Breast epithelium (tissue), 4 donors: ENCODE measurements at places on chromosomes 11 and 22.

DNA sequence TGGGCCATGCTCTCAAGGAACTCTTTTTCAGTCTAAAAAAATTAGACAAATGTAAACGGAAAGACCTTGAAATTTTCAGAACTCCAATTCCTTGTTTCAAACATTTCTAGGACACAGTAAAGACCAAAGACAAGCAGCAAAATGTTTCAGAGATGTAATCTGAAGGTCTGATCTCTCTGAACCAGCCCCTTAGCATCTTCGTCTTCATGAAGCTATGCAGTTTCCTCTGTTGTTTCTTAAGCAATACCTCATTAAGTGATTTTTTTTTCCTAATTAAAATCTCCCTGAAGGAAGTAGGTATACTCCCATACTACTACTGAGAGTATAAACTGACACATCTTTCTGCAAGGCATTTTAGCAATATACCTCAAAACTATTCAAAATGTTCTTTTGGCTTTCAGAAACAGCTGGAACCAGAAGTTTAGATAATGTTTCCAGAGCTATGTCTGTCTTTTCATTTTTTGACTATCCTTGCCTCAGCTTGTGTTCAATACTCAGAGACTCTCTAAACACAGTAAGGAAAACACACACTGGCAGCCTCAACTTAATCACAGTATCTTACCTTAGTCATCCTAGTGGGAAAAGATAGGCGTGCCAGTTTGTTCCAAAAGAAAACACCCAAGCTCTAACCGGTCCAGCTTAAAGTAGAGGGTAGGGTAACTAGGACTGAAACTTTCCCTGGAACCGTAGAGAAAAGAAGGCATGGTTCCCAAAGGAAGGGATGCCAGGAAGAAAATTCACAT lies 25.1 kb downstream of the SBF2 start:
- no peaks in the 10 kb centered on the region for H3K36me3 ChIP-seq
- DNase-seq, result no peak
- H3K27ac ChIP-seq, result no peak overlapping the region
- no peaks in the 10 kb centered on the region for H3K4me1 ChIP-seq
- H3K27me3 ChIP-seq, result no peaks in the 10 kb centered on the region

- no peak for DNase-seq
- no peaks in the 10 kb centered on the region for H3K36me3 ChIP-seq
- no peaks in the 10 kb centered on the region for H3K4me1 ChIP-seq
- H3K27ac ChIP-seq, result no peak overlapping the region
Observed at GRCh38 chr11:60631944-60632343, 67.5 kb upstream of the MS4A8 start.

GRCh38 chr11:58525037-58525614 lies 17.2 kb upstream of the OR5B21 start:
- H3K27me3 ChIP-seq, result no peaks in the 10 kb centered on the region
- H3K36me3 ChIP-seq, result no peaks in the 10 kb centered on the region
- H3K4me3 ChIP-seq, result no peak overlapping the region

GRCh38 chr11:101508370-101508769 lies 75.4 kb downstream of the TRPC6 start:
- H3K27ac ChIP-seq, result no peak overlapping the region
- H3K36me3 ChIP-seq, result no peaks in the 10 kb centered on the region
- no peaks in the 10 kb centered on the region for H3K4me1 ChIP-seq
- no peaks in the 10 kb centered on the region for H3K27me3 ChIP-seq
- H3K4me3 ChIP-seq, result no peak overlapping the region

DNA sequence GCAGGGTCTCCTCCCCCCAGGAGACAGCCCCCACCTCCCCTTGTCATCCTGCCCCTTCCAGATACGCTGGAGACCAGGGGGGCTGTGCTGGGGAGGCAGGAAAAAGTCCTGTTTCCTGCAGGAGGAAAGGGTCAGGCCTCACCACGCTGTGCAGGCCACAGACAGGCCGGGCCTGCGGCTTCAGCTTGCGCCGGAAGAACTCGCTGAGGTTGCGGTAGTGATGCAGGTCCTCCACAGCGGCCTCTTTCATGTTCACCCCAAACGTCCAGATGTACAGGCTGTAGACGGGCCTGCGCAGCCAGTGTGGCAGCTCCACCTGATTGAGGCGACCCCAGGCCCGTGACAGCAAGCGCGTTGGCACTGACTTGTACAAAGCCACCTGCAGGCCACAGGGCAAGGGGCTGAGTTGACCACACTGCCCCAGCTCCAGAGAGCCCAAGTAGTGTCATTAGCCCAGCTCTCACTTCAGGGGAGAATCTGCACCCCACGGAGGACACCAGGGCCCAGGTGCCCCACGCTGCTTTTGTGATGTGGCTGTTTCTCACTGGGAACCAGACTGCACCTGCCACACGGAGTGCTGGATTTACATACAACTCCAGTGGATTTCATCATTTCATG lies 40.4 kb downstream of the PISD start:
- H3K36me3 ChIP-seq, result peaks cover 3% of the 10 kb centered on the region
- no peak for DNase-seq
- H3K4me1 ChIP-seq, result peaks cover 3% of the 10 kb centered on the region

DNA sequence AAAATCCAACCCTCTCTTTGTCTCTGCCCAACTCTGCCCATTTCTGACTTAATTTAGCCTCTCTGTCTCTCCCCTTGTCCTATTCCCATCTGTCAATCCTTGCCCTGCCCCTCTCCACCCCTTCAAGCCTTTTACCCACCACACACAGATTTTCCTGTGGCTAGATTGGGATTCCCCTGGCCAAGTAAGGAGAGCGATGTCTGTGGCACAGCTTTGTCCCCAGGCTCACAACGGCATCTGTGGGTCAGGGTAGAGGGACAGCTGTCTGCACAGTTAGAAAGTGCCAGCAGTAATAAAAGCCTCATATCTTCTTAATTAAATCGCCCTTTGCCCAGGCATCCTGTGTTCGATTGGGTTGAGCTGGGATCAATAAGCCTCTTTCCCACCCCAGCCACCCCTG lies 1.3 kb upstream of the KCNC1 start:
- H3K27me3 ChIP-seq, result peaks cover 10% of the 10 kb centered on the region
- DNase-seq, result no peak
- H3K4me1 ChIP-seq, result no peaks in the 10 kb centered on the region
- no peaks in the 10 kb centered on the region for H3K36me3 ChIP-seq
- no peak overlapping the region for H3K4me3 ChIP-seq
